CD4-positive, alpha-beta T cell treated with Interleukin-2 at 100 ng/mL for 4 hours (primary cell): ENCODE measurements at places on chromosomes 2 and 18.

DNA sequence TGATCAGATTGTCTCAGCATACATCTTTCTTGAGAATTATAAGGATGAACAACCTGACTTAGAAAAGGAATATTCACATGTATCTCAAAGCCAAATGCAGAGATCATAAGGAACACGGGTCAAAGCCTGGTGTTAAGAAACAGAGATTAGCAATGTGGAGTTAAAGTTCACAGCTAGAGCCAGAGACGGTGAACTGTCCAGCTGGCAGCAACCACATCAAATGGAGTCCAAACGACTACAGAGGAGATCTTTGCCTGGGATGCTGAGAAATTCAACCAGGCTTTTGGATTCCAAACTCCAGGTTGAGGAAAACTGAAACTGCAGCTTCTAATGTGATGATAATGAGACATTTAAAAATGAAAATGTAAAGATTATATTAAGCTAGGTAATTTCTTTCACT lies 939.9 kb upstream of the NXPH2 start:
- DNase-seq, result no peak

DNA sequence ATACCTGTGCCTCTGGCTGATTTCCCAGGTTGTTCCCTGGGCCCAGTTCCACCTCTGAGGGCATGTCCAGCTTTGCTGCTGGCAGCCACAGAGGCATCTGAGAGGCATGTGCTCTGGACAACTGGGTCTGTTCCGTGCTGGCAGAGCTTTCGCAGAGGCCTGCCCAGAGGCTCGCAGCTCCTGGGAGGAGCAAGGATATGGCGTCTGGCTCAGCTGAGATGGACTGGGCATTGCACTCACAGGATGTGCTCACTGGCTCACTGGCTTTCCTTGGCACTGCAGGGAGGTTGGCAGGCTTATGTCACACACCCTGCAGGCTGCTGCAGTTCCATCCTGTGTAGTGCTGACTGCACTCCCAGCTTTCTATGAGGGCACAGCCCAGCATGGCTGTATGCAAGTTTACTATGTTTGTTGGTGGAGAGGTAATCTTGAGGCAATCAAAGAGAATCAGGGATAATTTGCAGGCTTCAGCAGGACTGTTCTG lies 172.3 kb downstream of the PRKCE start:
- DNase-seq, result no peak

- no peak for DNase-seq
These were observed 62.1 kb downstream of the PRKCE start for GRCh38 chr2:45713591-45713990.

DNA sequence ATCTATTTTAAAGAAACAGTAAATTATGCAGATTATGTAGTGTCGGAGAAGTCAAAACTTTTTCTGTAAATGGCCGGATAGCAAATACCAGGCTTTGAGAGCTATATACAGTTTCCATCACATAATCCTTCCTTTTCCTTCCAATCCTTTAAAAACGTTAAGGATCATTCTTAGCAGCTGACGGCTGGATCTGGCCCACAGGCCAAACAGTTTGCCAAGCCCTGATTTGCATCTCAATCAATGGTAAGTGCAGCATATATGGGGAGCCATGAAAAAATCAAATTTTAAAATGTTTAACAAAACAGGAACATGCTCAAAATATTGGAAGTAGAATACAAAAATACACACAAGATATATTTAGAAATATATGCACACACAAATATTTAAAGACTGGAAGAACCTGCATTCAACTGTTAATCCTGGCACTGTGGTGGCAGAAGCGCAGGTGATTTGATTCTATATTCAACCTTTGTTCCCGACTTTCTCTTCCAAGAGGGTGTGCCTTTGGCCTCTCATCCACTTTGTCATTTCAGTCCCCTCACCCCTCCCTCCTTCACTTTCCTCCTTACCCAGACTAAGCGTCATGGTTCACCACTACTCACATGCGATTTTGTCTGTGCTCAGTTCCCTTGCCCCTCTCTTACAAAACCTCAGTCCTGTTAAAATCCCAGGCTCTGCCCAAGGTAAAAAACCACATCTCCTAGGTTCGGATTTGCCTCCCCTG lies 27.3 kb downstream of the NDUFA10 start:
- DNase-seq, result no peak

GRCh38 chr2:7599462-7600258 lies 682.4 kb downstream of the RNF144A start:
- DNase-seq, result no peak

GRCh38 chr18:26653943-26654615 lies 105.7 kb upstream of the KCTD1 start:
- no peak for DNase-seq

DNA sequence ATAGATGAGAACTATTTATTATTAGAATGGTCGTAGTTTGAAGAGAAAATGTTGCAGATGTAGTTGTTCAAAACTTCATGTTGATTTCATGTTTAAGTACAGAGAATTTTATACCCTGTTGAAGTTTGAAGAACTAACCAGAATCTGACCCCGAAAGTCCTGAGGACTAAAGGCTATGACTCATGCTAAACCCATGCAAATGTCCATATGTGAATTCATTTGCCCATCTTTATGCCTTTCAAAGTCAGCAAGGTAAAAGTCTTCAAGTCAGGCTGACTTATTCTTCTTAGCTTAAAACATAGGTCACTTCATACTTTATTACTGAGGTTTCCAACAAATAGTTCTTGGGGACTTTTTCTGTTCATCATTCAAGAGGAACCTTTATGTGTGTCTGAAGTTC lies 185.5 kb downstream of the CCDC85A start:
- DNase-seq, result no peak

GRCh38 chr2:40725040-40725439 lies 273.1 kb upstream of the SLC8A1 start:
- no peak for DNase-seq
